Activated CD8-positive, alpha-beta memory T cell treated with anti-CD3 and anti-CD28 coated beads for 4 hours (primary cell): ENCODE measurements at places on chromosomes 6 and 20.

- DNase-seq, result no peak
These were observed 4.8 kb downstream of the PGK2 start for GRCh38 chr6:49782293-49782692.

DNA sequence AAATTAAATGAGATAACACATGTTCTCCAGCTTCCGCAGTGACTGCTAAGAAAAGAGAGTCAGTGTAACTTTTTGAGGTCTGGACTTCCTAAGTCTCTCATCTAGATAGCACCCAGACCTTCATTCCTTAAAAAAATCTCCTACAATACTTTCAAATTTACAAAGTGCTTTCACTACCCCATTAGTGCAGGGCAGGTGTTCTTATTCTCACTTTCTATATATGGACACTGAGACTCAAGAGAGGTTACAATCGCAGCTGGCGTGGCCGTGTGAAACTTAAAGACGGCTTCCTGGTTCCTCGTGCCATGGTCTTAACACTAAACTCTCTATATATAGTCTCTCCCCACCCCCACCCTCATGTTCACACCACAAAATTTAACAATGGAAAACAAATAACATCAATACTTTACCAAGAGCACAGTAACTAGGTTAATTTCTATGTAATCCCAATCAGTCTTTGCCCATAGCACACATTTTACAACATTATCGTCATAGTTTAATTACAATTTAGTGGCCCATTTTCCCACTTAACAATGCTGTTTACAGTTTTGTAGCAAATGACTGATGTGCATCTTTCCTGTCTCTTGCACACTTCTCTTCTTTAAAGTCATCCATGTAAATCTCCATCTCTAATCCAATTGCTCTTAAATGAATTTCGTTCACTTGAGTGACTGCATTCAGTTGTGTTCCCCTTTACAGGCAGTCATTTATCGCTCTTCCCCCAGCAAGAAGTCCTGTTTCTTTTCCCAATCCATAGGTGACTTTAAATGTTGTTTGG is 78.8 kb upstream of the ARID1B start:
- no peak for DNase-seq

- no peak for DNase-seq
These were observed 228.7 kb downstream of the GJA1 start for GRCh38 chr6:121664158-121664557.

GRCh38 chr6:139295901-139296300 is 4.1 kb upstream of the TXLNB start:
- no peak for DNase-seq

GRCh38 chr20:23995905-23996666 is 7.5 kb upstream of the GGTLC1 start:
- DNase-seq, result peak; percentile 33

DNA sequence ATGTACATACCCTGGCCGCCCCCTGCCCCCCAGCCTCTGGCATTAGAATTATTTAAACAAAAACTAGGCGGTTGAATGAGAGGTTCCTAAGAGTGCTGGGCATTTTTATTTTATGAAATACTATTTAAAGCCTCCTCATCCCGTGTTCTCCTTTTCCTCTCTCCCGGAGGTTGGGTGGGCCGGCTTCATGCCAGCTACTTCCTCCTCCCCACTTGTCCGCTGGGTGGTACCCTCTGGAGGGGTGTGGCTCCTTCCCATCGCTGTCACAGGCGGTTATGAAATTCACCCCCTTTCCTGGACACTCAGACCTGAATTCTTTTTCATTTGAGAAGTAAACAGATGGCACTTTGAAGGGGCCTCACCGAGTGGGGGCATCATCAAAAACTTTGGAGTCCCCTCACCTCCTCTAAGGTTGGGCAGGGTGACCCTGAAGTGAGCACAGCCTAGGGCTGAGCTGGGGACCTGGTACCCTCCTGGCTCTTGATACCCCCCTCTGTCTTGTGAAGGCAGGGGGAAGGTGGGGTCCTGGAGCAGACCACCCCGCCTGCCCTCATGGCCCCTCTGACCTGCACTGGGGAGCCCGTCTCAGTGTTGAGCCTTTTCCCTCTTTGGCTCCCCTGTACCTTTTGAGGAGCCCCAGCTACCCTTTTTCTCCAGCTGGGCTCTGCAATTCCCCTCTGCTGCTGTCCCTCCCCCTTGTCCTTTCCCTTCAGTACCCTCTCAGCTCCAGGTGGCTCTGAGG is 7.6 kb downstream of the CDKN1A start:
- DNase-seq, result no peak

DNA sequence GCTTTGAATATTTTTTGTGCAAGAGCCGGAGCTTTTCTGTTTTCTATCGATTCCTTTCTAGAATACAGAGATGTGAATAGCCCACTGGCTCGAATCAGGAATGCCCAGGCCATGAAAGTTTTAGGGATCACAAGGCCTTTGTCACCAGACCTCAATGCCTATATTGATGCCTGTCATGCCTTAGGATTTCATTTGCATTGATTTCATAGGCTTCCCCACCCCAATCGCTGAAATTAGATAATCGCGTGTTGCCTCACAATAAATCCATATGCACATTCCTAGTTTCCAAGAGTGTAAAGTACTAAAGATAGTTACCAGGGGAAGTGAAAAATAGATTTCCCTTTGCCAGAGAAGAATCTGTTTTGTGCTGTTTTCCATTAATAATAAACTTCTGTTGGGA is 150.8 kb downstream of the SASH1 start:
- no peak for DNase-seq
